T1000 (cell line): ENCODE measurements at places on chromosomes 6 and 20.

DNA sequence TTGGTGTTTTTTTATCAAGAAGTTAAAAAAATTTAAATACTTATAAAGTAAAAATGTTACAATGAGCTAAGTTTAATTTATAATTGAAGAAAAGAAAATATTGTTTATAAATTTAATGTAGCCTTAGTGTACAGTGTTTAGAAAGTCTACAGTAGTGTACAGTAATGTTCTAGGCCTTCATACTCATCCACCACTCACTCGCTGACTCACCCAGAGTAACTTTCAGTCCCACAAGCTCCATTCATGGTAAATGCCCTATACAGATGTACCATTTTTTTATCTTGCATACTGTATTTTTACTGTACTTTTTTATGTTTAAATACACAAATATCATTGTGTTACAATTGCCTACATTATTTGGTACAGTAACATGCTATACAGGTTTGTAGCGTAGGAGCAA, 26.0 kb downstream of the HTR1E start:
- no peak for DNase-seq

DNA sequence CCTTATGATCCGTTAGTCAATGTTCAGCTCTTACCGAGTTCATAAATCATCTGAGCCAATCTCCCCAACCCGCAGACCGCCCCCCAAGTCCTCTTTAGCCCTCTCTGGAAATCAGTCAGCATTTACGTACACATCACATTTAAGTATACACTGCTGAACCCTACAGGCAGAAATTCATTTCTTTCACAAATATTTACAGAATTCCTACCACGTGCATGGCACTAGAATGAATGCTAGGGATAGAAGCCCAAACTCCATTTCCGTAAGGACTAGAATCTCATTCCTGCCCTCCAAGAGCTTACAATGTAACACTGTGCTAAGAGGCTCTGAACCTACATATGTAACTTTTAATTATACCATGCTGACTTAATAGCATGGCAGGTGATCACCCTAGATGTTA, 1.8 kb downstream of the OSER1 start:
- DNase-seq: no peak

- DNase-seq: no peak
These were observed 23.0 kb downstream of the CD109 start for GRCh38 chr6:73719046-73719445.

GRCh38 chr20:23032056-23032749, 2.9 kb upstream of the SSTR4 start:
- DNase-seq: no peak

- no peak for DNase-seq
These were observed 299.3 kb downstream of the KIF16B start for GRCh38 chr20:16273812-16274555.

DNA sequence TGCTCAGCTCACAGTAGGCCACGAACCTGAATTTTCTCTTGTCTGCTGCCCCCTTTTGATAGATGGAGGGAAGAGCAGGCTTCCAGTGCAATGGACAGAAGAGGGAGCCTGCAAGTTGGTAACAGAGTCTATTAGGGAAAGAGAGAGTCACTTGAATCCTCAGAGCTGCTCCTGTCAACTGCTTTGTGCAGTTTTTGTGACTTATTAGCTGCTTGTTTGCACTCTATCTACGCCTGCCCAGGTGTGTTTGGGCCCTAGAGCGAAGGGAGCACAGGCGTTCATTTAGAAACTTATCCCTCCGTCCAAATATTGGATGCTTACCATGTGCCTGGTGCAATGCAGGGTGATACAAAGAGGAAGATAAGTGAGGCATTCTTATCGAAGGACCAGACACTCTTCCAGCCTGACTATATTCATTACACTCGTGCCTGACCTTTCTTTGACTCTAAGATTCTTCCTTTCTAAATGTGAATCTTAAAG, 11.6 kb upstream of the SLC2A12 start:
- peak; percentile 54 for DNase-seq

DNA sequence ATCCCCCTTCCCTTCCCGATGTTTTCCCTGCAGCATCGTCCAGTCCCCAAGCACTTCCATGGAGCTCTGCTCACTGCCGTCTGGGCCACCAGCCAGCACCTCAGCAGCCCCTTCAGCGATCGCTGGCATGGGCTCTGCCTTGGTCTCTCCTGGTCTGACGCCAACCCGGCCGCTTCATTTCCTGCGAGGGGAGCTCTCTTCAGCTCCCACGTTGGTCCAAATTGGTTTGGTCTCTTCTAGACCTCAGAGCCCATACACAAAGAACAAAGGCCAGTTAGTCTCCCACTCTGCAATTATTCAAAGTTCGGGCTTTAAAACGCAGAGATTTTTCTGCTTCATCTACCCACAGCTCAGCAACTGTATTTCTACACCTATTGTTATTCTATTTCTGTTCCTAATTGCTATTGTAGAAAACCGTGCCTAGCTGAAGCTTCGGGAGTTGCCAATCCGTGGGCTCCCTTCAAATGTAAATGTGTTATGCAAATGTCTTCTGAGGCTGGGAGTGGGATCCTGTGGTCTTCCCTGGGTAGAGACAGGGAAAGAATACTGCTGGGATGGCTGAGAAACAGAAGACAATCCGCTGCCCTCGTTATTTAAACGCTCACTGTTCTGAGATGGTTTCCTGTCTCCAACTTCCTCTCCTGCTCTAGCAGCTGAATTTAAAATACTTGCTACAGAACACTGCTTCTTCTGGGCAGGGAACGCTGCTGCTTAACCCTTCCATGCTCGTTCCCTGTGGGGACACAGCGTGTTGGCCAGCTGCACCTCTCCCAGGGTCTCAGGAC, 154.2 kb upstream of the QKI start:
- no peak for DNase-seq

- no peak for DNase-seq
These were observed at the start of gene OVOL2 for GRCh38 chr20:18057101-18057993. OVOL2 (minus strand) TSS chr20:18057916; CDS start chr20:18057634, 282 bp downstream.

- DNase-seq: peak; percentile 81
These were observed 88.8 kb upstream of the NFATC2 start for GRCh38 chr20:51631011-51631950.

GRCh38 chr6:157845493-157846259, 22.6 kb downstream of the SNX9 start:
- no peak for DNase-seq

GRCh38 chr6:56760842-56761241, 118.2 kb upstream of the DST start:
- no peak for DNase-seq

DNA sequence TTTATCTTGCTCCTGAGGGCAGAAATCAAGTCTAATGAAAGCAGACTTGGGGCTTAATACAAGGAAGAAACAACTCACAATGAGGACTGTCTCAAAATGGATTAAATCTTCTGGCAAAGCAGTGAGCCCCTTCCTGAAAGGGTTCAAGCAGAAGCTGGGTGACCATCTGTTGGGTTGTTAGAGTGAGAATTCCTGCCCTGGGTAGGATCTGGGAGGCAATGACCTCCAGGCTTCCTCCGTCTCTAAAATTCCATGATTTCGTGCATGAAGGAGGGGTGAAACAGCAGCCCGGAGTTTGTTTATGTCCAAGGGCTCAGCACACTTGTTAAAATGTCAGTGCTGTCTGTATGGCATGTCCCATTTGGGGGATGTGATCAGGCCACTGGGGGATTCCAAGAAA, 64.0 kb upstream of the KCNK16 start:
- no peak for DNase-seq

GRCh38 chr6:36788768-36789167, 50.5 kb downstream of the CPNE5 start:
- DNase-seq: no peak

DNA sequence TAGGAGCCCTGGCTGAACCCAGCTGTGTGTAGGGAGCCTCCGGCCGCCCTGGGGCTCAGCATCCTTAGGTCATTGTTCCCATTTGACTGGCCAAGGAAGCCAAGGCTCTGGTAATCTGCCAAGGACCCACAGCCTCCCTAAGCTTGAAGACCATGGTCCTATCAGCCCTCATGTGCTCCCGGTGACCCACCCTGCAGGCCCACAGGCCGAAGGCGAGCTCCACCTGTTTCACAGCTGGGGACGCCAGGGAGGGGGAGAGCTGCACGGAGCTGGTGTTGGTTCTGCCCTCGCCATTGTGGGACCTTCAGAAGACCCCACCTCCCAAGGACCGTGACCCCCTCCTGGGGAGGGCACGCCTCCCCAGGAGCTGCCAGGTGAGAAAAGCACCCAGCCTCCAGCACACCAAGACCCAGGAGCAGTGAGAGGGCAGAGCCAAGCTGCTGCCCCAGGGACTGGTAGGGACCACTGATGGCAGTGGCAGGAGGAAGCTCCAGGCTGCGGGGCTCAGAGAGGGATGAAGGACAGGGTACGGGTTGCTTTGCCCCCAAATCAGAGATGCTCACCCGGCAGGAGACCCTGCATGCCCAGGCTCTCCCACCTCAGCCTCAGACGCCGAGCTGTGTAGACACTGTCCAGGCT, 30.7 kb upstream of the MRGBP start:
- DNase-seq: no peak

DNA sequence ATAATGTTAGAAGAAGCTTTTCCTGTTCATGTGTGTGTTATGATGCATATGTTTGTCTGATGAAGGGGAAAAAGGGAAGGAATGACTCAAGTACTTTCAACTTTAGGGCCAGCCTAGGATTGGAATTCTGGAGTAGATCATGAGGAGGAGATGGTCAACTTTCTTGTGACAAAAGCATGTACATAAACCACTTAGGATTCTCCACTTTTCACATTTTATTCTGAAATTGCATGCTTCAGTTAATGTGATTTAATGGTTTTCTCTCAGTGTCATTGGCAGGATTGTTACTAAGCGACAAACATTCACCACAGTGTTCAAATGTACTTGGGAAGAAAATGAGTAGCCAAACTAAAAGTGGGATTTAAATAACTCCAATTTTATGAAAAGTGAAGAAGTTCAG, 80.1 kb downstream of the UTRN start:
- DNase-seq: no peak

GRCh38 chr6:9806195-9806594, 608.7 kb downstream of the TFAP2A start:
- DNase-seq: no peak

DNA sequence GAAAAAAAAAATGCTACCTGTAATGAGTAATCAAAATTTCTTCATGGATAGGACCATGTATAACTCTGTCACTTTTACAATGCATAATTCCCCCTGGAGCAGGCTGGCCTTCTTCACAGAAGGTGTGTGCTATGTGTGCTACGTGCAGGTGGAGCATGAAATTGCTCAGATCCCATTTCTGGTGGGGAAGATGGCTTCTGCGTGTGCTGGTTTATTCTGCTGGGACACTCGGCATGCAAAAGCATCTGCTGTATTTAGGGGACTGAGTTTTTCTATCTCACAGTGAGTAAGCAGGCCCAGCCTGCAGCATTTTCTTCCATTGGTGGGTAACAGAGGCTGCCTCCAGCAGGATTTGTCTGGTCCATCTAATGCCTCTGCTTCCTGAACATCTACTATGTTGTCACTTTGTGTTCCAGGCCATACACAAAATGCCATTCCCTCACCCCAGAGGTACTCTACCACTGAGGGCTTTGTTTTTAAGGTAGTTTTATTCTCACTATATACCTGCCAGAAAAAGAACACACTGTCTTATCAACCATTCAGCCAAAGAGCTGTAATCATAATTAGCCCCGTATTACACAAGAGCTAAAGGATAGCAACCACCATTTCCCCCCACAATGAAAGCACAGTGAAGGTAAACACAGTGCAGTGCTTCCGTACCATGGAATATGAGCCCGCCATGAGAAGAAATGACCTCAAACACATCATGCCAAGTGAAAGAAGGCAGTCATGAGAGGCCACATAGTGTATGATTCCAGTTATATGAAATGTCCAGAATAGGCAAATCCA, 62.4 kb downstream of the SYNDIG1 start:
- no peak for DNase-seq

- DNase-seq: no peak
These were observed 83.6 kb downstream of the PHACTR1 start for GRCh38 chr6:12800120-12800519.

GRCh38 chr6:101811108-101811507, 417.6 kb downstream of the GRIK2 start:
- DNase-seq: no peak

DNA sequence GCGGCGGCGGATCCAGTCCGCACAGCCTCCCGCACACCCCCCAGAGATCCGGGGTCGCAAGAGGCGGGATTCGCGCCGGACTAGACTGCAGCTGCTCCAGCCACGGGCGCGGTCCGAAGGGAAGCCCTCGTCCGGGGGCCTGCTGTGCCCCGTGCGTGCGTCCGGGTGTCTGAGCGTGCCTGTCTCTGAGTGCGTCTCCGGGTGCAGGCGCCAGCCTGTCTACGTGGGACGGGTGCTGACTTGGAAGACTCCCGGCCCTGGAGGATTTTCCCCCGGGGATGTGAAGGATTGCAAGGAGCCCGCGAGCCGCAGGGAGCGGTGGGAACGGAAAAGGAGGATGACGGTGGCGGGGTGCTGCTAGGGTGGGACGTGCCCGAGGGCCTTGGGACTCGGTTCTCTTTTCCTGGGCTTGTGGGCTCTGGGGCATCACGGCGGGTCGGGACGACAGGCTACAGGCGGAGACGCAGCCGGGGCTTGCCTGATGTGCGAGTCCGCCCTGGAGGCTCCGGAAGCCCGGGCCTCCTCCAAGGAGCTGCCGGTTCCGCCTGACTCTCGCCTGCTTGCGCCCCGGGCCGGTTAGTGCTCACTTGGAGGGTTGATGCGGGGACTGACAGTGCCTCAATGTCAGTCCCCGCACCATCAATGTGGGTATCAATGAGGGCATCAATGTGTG, 5.7 kb downstream of the MAFB start:
- DNase-seq: no peak

- no peak for DNase-seq
These were observed 10.4 kb upstream of the THBD start for GRCh38 chr20:23059846-23060245.

- DNase-seq: peak; percentile 46
These were observed 104.4 kb upstream of the LAMP5 start for GRCh38 chr20:9409981-9410380.

DNA sequence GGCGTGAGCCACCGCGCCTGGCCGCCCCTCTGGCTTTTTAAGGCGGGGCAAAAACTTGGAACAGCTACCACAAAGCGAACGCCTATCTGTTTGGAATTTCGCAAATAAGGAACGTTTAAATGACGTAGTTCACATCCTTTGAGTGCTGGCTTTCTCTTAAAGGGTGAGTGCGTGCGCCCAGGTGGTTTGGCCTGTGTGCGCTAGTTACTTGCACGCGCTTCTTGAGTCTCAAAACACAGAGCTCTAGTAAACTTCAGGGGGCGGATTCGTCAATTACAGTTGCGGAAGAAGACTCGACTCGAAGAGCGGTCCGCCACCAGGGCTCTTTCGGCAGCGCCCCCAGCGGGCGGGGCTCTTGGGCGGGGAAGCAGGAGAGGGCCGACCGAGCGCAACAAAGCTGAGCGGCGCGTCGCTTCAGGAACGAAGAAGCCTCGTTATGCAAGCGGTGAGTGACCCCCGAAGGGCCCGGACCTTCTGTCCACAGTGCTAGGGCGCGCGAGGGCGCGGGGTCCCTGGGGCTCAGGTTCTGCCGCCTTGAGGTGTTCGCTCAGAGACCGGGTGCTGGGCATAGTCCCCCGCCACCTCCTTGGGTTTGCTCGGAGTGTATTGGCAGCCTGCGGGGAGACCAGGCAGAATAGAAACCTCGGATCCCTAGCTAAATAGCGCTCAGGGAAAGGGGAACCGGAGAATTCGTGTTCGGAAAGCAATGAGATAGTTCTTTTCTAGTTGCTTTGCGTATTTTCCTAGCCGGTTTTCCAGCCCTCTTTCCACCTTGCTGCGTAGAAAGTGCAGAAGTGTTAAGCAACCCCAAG, at the start of gene SYCP2L:
TSS of gene SYCP2L (plus strand) at position 362 of the 812 bp plus-strand sequence. CDS start at position 437, 75 bp downstream.
- DNase-seq: no peak
